Mucosa of descending colon (tissue), 3 donors: ENCODE measurements at places on chromosomes 7 and 10. TPM values are rescaled to one million over a fixed set of nuclear protein-coding genes. Genes with fewer than 3 reads are reported as not detected.

GRCh38 chr7:93715234-93715633 is 140.7 kb upstream of the CALCR start:
- peak; percentile 34 for DNase-seq

GRCh38 chr7:2908103-2908683 is 64.1 kb upstream of the GNA12 start:
- no peak for DNase-seq

NKX1-2 gene
- total RNA-seq = not detected

- DNase-seq = no peak
These were observed 4.0 kb upstream of the TMEM236 start for GRCh38 chr10:17747883-17748550.

DNA sequence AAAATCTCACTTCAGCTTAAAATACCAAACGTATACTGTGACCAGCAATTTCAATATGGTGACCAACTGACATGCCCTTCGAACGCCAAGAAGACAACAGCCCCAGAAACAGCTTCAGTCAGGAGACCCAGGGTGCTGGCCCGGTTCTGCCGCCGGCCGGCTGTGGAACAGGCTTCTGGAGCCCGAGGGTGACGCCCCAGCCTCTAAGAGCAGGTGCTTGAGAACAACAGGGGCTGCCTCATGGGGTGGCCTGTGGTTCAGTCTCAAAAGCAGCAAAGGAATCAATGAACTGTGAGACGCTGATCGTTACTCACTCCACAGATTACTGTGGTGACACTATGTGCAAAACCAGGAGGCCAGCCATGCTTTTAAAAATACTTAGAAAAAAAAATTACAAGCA is 17.3 kb downstream of the GPER1 start:
- DNase-seq = no peak
